ENCODE measurements at places on chromosomes 1 and 21.
A peak's percentile ranks its signal among the peaks of the same experiment; 100 is the strongest.

DNA sequence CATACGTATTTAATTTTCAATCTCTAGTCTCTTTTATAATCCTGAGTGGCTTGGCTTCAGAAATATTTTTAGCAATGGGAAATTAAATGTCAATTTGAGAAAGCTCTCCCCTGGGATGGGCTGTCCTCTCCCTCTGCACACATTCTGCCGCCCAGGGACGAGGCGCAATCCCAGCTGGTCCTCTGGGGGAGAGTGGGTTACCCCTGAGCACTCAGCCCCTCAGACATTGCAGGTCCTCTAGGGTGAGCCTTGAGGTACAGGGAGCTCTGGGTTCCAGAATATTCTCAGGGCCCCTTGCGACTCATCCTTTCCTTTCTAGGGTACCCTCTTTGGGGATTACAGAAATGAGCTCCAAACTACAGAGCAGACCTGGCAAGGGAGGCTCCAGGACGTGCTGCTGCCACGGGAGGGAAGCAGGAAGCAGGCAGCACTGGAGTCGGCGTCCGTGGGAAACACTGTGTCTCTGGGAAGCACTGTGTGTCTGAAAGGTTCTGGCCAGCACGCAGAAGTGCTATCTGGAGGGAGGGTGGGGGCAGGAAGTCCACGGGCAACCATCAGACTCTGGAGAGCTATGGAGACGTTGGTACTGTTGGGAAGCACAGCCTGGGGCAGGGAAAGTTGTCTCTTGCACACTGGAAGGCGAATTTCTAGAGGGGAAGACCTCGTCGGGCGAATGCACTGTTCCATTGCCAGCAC is 343.3 kb upstream of the VAMP3 start:
- DNase-seq = no peak

DNA sequence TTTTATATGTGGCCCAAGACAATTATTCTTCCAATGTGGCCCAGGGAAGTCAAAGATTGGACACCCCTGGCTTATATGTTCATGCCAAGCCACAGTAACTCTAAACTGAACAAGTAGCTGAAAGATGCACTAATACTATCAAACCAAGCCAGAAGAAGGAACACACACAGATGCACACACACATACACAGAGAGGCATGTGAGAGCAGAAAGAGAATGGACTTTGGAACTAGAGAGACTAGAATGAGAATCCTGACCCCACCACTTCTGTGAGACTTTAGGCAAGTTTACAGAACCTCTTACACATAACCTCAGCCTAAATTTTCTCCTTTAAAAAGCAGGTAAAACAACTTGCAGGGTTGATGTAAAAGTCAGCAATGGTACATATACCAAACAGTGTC is 11.2 kb upstream of the TMEM81 start:
- DNase-seq = no peak

GRCh38 chr21:44436111-44436611 is 19.1 kb upstream of the LRRC3 start:
- no peak for DNase-seq

- no peak for DNase-seq
Measured at GRCh38 chr1:203039609-203040512, 13.6 kb downstream of the PPFIA4 start.

DNA sequence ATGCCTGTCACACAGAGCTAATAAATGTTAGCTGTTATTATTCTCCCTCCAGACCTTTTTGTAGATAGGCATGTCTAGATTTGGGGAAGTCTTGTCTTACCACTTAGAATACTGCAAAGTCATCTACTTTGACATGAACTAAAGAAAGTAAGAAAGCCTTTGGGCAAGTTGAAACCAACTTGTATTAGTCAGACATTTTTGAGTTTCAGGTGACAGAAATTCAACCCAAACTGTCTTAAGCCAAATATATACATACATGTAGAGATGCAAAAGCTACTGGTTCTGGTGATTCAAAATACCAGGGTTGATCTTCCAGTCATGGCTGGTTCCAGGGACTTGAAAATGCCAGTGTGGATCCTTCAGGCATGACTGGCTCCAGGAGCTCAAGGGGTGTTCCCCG is 276.8 kb upstream of the TMEM51 start:
- no peak for DNase-seq

DNA sequence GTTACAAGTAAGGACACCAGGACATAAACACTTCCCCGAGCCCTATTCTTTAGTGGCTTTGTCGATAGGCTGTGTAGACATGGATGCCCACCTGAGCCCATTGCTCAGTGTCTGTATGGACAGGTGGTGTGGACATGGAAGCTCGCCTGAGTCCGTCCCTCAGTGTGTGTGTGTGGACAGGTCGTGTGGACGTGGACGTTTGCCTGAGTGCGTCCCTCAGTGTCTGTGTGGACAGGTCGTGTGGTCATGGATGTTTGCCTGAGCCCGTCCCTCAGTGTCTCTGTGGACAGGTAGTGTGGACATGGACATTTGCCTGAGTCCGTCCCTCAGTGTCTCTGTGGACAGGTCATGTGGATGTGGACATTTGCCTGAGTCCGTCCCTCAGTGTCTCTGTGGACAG is 38.7 kb upstream of the COL6A2 start:
- no peak for DNase-seq

- DNase-seq = no peak
Measured at GRCh38 chr1:41664861-41665640, 180.6 kb upstream of the EDN2 start.

DNA sequence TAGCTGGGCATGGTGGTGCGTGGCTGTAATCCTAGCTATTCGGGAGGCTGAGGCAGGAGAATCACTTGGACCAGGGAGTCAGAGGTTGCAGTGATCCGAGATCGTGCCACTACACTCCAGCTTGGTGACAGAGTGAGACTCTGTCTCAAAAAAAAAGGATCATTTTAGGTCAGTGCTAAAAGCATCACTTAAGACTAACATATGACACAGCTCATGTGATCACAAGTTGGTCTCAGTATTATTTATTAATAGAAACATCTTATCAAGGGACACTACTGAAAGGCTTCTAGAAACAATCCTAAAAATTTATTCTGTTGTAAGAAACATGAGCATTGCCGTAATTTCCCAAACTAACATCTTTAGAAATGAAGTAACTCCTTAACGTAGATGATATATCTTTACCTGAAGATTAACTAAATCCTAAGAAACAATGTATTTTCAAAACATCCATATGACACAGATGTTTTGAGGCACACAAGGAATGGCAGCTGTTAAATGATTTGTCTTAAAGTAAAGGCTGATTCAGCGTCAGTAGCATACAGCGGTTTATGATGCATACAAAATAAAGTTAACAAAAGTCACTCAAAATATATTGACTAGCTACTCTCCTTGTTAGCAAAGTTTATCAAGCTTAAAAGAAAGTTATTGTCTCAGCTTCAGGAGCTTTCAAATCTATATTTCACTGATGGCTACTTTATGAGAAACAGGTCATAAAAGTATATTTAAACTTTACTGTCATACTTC is 2.6 kb downstream of the NIBAN1 start:
- no peak for DNase-seq

- DNase-seq = no peak
Measured at GRCh38 chr1:173410794-173411236, 66.3 kb upstream of the PRDX6 start.

- DNase-seq = no peak
Measured at GRCh38 chr1:156081917-156082308, 352 bp downstream of the MEX3A start.

DNA sequence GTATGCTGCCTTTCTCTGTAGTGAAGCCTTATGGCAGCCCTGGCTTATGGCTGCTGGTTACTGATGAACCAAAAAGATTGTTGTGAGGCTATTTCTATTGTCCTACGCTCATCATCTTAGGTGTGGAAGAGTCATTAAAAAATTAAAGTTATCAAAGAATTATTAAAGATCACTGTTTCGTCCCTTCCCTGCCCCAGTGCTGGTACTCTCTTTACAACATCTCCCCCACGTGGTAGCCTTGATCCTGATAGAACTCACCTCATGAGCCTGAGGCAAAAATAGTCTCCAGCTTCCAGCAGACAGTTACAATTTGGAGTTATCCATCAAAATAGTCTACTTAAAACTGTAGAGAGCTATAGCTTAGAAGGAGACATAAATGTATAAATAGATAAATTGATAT is 201.5 kb downstream of the S1PR1 start:
- DNase-seq = no peak

DNA sequence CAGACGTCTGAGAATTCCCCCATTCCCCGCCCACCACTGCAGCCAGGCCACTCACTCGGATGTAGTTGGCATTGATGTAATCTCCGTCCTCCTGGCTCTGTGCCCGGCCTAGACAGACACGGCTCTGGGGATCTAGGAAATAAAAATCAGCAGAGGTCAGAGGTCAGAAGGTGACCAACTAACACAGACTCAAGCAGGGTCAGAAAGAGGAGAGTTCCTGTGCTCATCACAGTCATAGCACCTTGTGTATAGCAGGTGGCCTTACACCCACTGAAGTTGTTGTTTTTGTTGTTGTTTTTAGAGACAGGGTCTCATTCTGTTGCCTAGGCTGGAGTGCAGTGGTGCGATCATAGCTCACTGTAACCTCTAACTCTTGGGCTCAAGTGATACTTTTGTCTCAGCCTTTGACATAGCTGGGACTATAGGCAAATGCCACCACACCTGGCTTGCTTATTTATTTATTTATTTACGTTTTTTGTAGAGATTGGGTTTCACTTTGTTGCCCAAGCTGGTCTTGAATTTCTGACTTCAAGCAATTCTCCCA is 4.9 kb downstream of the PTPN7 start:
- DNase-seq = no peak

DNA sequence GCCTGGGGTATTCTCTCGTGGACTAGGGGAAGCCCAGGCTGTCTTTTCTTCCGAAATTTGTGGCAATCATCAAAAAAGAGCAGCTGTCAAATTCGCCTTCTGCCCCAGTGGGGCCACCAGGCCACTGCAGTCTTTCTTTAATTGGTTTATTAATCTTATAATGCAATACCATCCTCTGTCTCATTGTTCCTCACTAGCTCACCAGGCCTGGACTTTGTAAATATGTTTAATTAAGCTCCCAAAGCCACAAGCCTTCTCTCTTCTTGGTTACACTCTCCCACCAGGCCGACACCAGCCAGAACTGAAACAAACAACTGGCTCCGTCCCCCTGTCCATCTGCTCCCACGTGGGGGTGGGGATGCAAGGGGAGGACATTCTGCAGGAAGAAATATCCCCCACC is 22.0 kb upstream of the CAMK1G start:
- DNase-seq = no peak

DNA sequence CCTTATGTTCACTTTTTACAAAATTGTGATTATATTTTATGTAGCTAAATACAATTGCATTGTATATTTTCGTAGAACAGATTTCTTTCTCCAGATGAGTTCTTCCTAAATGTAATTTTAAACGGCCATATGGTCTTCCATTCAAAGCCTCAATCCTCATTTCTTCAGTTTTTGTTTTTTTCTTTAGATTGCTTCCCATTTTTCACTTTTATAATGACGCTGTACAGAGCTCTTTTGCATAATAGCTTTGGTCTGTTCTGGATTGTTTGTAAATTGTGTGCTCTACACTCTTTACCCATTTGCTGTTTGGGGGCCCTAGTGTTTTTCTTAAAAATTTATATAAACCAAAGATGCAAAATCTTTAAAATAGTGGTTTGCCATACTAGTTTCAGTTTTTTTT is 27.8 kb downstream of the AVPR1B start:
- no peak for DNase-seq

GRCh38 chr1:26744075-26744959 is 43.4 kb upstream of the PIGV start:
- peak; percentile 72 for DNase-seq

DNA sequence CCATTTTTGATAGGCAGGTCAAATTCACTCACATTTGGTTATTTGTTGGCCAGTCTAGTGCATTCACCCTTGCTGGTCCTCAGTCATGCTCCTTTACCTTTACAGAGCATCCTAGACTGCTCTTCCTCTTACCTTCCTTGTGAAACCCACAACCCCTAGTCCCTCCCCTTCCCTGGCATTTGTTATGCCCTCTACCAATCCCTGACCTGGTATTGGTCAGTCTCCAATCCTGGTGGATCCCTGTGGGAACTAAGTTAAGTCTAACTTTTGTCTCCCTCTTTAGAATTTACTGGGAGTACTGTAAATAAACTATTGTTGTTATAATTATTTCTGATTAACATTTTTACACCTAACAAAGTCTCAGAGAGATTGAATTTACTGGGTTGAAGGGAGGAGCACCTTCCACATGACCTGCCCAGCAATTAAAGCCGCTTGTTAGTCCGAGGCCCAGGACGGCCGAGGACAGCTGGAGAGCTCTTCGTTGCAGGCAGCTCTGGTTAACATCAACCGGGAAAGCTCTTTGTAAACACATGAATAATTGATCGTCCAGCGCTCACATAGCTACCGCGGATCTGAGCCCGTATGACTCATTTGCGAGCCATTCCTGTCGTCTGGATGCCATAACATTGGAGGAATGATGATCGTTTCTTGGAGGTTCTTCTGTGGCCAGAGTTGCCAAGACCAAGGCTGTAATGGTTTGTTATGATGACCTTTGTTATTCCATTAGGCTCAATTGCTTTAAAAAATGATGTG is 31.9 kb downstream of the MTARC1 start:
- DNase-seq = no peak

GRCh38 chr1:55070293-55071164 is 31.2 kb downstream of the PCSK9 start:
- DNase-seq = no peak

DNA sequence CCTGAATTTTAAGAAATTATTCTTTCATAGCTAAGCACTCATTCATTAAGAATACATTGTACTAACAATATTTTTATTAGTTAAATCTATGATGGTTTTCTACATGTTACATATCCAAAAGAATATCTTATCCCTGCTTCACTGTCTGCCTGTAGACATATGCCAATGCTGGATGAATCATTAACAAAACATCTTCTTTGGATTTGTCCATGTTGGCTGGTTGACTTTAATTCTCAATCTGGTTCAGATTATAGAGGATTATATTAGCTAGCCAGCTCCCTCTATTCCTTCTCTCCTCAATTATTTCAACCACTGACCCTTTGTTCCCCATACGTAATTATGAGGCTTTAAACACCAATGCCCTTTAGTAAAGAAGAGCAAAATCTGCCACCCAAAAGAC is 138.9 kb upstream of the DMRTA2 start:
- no peak for DNase-seq

DNA sequence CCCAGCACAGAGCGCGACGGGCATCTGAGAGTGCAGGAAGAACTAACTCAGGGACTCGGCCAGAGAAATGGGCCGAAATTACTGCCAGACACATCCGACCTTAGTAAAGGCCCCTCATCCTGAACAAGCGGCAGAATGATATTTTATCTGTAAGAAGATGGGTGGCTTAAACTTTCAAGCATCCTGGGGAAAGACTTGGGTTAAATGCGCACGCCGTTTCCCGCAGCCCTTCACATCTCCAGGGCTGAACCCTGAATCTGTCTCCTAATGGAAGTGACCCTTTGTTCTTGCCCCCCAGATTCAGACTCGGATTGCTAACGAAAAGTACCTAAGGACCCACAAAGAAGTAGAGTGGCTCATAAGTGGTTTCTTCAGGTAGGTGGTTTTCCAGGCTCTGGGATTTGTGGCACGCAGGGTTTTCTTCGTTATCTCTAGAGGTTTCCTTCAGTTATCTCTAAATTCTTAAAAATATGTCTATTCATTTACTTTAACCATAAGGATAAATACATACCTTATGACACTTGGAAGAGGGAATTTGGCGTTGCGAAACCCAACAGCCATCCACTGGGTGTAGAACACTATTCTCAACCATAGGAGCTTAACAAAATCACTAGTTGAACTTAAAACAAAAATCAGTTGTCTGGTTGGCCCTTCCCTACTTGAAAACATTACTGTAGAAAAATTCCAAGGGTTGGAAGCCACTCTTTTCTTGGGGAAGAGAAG is 627 bp downstream of the RIIAD1 start:
- DNase-seq = no peak

- no peak for DNase-seq
Measured at GRCh38 chr1:44678626-44679025, 4.1 kb downstream of the ARMH1 start.

- DNase-seq = peak; percentile 81
Measured at GRCh38 chr1:40847023-40847745, 15.0 kb downstream of the CITED4 start.
